ENCODE measurements at places on chromosomes 2 and 18. TPM values are rescaled to one million over a fixed set of nuclear protein-coding genes. Genes with fewer than 3 reads are reported as not detected.

SLC5A7 gene
- total RNA-seq = not detected

GRCh38 chr2:226306969-226307368 lies 492.7 kb downstream of the IRS1 start:
- no peak overlapping the region for H3K27ac ChIP-seq
- DNase-seq = no peak
- H3K4me1 ChIP-seq = no peaks in the 10 kb centered on the region
- H3K36me3 ChIP-seq = no peaks in the 10 kb centered on the region

CGREF1 gene
- total RNA-seq = 1.1 TPM

GRCh38 chr2:229511524-229511923 lies 202.8 kb downstream of the DNER start:
- H3K27ac ChIP-seq = no peak overlapping the region
- DNase-seq = no peak
- H3K4me1 ChIP-seq = no peaks in the 10 kb centered on the region
- H3K4me3 ChIP-seq = no peak overlapping the region

GRCh38 chr2:222752746-222753145 lies 81.3 kb downstream of the MOGAT1 start:
- H3K27ac ChIP-seq = no peak overlapping the region
- peaks cover 4% of the 10 kb centered on the region for H3K36me3 ChIP-seq
- DNase-seq = no peak
- H3K4me3 ChIP-seq = no peak overlapping the region
- H3K27me3 ChIP-seq = peaks cover 48% of the 10 kb centered on the region
